Stromal cell of bone marrow (primary cell): ENCODE measurements at places on chromosomes 5 and 9.

GRCh38 chr5:140806834-140807775 is at the start of gene PCDHA4:
Gene PCDHA4, plus strand, starts transcription at chr5:140807068.
- DNase-seq: no peak

DNA sequence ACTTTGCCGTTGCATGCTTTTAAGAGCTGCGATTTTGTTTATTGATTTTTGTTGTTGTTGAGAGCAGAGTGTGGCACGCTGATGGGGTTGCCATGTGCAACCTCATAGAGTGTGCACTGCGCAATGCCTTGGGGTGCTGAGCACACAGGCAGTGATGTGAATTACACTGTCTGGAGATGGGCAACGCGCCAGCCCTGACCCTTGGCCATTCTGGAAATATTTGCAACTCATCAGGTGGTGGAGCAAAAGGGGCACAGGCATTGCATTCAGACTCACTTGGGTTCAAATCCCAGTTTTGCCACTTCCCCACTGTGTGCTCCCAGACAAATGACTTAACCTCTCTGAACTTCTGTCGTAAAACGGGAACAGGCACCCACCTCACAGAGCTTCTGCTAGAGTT is 25.6 kb downstream of the DUSP1 start:
- DNase-seq: no peak

- peak; percentile 46 for DNase-seq
Observed at GRCh38 chr5:74382987-74383593, 257.4 kb downstream of the ENC1 start.

GRCh38 chr5:133933670-133934295 is 34.6 kb downstream of the C5orf15 start:
- no peak for DNase-seq

DNA sequence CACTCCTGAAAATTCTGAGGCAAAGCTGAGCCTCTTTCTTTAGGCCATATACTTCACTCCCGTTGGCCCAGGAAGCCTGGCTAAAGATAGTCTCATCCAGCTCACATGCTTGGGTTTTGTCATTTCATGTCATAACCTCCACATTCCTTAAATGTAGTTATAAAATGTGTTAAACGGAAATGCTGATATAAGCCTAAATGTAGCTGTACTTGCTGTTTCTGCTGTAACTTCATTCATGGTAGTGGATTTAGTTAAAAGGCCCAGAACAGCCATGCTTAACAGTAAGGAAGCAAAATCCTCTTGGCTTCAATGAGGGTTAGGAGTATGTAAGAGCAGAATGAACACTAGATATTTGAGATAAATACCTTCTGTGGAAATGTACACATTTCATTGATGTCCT is 135.8 kb upstream of the TMEM161B start:
- no peak for DNase-seq

DNA sequence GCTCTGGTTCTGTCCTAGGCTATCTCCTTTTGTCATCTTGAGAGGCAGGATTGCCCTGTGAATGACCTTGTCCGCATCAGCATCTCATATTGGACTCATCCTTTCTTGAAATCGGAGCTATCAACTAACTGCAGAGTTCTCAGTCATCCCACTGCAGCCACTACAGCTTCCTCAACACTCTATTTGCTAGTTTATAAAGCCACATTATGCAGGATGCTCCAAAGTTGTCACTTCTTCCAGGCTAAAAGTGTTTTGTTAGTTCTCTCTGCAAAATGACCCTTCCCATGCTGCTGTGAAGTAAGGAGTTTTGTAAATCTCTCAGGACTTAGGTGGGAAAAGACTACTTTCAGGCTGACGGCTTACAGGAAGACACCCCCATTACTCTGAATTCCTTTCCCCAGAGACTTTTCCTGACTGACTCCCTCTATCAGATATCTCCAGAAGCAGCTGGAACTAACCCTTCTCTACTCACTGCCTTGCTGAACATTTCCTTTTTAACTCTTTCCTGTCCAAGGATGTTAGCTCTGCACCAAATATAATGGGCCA is 257.6 kb downstream of the NFIB start:
- no peak for DNase-seq

GRCh38 chr9:137666955-137667670 is 48.3 kb downstream of the EHMT1 start:
- no peak for DNase-seq
